ENCODE measurements at places on chromosomes 1 and 21.

- DNase-seq: no peak
Measured at GRCh38 chr1:59427784-59428183, 130.9 kb downstream of the FGGY start.

DNA sequence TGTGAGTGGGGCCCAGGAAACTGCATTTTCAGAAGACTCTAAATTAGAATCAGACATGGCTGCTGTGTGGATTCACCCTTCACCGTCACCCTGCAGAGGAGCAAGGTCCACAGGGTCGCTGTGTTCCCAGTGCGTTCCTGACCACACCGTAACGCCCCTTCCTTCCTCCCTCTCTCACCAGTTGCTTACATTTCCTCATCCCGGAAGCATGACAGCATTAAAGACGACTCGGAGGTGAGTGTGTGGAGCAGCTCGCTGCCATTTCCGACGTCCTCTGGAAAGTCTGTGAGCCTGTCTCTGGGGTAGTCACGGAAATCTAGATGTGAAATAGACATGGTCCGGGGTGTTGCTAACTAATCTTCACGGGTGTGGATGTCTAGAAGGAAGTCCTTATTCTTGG lies 45.9 kb downstream of the FAAP20 start:
- no peak for DNase-seq

DNA sequence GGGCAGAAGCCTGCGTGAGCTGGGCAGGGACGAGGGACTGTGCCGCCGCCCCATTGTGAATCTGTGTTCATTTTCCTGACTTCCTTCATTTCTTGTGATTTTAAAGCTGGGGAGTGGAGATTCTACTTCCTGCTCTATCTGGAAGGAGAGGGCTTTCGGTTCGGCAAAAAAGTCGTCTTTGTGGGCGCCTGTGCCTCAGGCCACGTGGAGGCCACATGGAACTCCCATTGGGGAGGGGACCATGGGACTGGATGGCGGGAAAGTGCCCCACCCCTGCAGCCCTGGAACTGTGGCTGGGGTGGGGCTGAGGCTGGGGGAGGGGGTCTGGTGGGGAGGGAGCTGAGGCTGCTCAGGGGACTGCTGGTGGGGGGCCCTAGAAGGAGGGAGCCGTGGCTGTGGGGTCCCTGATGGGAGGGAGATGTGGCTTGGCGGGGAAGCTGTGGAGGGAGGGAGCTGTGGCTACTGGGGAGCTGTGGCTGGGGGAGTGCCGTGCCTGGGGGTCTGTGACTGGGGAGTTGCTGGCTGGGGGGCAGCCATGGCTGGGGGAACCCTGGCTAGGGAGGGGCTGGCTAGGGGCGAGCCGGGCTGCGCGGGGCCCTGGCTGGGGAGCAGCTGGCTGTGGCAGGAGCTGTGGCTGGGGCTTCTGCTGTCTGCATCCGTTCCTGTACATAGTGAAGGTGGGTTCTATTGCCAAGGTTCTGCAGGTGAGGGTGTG lies 31.5 kb downstream of the COL18A1 start:
- DNase-seq: no peak

- no peak for DNase-seq
Measured at GRCh38 chr1:201626629-201627275, 87.8 kb downstream of the NAV1 start.

DNA sequence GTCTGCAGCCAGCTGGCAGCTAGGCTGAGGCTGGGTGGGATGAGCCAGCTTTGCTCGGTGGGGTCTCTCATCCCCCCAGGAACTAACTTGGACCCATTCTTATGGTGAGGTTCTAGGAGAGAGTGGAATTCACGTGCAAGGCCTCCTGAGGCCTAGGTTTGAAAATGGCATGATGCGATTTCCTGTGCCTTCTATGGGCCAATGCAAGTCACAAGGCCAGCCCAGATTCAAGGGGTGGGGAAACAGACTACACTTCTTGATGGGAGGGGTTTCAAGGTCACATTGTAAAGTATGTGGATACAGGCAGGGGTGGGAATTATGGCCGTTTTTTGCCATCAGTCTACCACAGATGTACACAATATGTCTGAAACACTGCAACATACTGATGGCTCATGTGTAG lies 48.3 kb downstream of the HTR6 start:
- no peak for DNase-seq

DNA sequence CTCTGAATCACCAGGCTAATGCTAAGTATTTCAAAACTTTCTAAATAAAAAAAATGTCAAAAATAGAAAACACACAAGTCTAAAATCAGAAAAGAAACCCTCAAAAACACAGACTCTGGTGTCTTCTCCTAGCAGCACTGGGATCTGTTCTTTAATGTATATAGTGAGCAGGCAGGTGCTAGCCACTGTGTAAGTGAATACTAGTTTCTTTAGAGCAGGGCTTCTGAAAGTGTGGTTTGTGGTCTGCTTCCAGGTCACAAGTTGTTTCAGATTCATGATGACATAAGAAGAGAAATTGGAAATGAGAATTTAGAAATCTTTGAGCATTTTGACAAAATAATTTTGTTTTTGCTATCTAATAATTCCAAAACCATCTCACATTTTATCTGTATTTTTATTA lies 763.1 kb downstream of the USP25 start:
- no peak for DNase-seq

DNA sequence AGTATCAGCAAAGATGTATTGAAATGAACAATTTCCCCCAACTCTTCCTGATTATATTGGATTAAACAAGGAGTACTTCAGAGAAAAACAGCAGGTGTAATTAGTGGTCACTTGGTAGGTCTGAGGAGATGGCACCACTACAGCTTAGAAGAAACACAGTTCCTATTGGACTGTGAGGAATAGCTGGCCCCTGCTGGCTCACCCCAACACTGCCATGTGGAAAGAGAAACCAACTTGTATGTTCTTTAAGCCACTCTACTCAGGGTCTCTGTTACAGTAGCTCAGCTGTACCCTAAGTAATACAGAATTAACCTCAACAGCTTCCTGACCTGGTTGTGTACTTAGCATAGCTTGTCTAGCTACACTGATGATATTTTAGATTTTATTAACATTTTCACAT lies 26.5 kb upstream of the MTR start:
- DNase-seq: no peak

GRCh38 chr1:58096714-58097113 lies 449.8 kb downstream of the OMA1 start:
- no peak for DNase-seq
